ENCODE measurements at places on chromosomes 3 and 15. TPM values are rescaled to one million over a fixed set of nuclear protein-coding genes. Genes with fewer than 3 reads are reported as not detected.

Gene SUSD5
- not detected for total RNA-seq

Gene CCRL2
- 0.26 TPM for total RNA-seq

Gene ZNF621
- 12.9 TPM for total RNA-seq

Gene FBXO40
- not detected for total RNA-seq

Gene CCR8
- total RNA-seq, result not detected

Gene WNT5A
- 3.9 TPM for total RNA-seq

Gene CHRM5
- not detected for total RNA-seq

Gene EPHB3
- total RNA-seq, result 16.8 TPM

Gene EBLN2
- total RNA-seq, result 5.6 TPM

Gene ZMYND10
- total RNA-seq, result 0.13 TPM

Gene GOLGA6L7
- not detected for total RNA-seq

Gene STRIT1
- not detected for total RNA-seq

Gene SEMA3B
- total RNA-seq, result 2.3 TPM

Gene PRR20G
- total RNA-seq, result not detected

Gene ROBO2
- total RNA-seq, result 0.26 TPM

Gene LRRC31
- not detected for total RNA-seq

Gene CSK
- 29.2 TPM for total RNA-seq

Gene SLCO2A1
- total RNA-seq, result not detected

Gene AMOTL2
- 54.2 TPM for total RNA-seq

Gene ZNF860
- total RNA-seq, result 3.7 TPM

Gene ADGRG7
- under 0.01 TPM for total RNA-seq

Gene AADACL2
- total RNA-seq, result not detected

Gene PLOD2
- total RNA-seq, result 36.6 TPM

Gene FGF12
- 0.13 TPM for total RNA-seq
